ENCODE measurements at places on chromosomes 3 and 15.

DNA sequence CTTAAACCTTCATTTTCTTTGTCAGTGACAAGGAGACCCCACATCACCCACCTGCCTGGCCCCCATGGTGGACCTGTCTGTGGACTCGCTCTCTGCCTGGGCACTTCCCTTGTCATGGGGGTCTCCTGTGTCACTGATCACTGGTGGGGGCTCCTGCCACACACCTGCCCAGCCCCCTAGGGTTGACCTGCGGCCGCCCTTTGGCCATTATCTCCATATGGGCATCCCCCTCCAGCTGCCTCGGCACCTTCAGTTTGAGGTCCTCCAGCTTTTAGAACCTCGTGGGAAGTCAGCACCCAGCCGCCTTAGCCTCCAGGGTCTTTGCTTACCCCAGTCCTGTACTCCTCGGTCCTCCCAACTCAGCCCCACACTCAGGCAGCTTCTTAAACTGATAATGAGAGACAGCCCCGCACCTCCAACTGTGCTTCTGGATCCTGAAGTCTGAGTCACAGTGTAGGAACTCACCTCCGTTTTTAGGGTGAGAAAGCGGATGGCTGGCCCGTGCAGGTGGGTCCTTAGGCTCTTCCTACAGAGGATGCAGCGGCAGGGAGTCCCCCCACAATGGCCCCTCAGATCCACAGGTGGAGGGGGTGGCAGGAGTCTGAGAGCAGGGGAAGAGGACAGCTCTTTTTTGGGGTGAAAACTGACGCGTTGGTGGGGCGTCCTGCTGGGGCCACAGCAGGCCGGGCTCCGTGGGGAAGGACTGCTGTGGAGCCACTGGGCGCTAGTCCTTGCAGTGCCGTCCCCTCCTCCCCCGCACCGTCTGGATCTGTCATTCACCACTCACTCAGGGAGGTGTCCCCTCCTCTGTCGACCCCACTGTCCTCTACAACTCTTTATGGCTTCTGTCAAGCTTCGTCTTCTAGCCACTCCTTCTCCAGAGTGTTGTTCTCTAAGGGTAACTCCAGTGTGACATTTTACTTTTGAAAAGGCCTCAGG is 8.7 kb upstream of the PRR23E start:
- DNase-seq = no peak

DNA sequence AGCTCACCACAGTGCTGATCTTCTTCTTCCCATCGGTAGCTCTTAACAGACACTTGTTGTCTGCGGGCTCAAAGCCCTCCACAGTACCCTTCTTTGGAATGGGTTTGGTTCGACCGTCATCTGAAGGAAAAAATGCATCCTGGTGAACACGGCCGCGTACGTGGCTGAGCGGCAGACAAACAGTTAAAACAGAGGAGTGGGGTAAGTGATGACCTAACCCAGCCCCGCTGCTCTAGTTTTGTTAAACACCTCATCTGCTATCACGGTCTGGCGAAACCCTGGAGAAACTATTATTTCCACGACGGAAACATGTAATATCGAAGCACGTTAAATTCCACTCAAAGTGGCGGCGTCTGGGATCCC is 725 bp downstream of the SRP14 start:
- DNase-seq = no peak

- no peak for DNase-seq
These were observed 27.4 kb upstream of the GOLGA6C start for GRCh38 chr15:75230551-75231371.

- no peak for DNase-seq
These were observed 87.7 kb downstream of the LIPC start for GRCh38 chr15:58519516-58519915.

- DNase-seq = no peak
These were observed 322.8 kb downstream of the KCNH8 start for GRCh38 chr3:19471138-19471537.

GRCh38 chr15:48553559-48553958 is 92.0 kb downstream of the FBN1 start:
- DNase-seq = no peak

GRCh38 chr3:53420831-53421230 is 73.5 kb upstream of the DCP1A start:
- DNase-seq = no peak

- DNase-seq = no peak
These were observed 85.8 kb downstream of the THBS1 start for GRCh38 chr15:39666677-39667076.

- DNase-seq = no peak
These were observed 391.0 kb downstream of the MECOM start for GRCh38 chr3:169272532-169272931.

DNA sequence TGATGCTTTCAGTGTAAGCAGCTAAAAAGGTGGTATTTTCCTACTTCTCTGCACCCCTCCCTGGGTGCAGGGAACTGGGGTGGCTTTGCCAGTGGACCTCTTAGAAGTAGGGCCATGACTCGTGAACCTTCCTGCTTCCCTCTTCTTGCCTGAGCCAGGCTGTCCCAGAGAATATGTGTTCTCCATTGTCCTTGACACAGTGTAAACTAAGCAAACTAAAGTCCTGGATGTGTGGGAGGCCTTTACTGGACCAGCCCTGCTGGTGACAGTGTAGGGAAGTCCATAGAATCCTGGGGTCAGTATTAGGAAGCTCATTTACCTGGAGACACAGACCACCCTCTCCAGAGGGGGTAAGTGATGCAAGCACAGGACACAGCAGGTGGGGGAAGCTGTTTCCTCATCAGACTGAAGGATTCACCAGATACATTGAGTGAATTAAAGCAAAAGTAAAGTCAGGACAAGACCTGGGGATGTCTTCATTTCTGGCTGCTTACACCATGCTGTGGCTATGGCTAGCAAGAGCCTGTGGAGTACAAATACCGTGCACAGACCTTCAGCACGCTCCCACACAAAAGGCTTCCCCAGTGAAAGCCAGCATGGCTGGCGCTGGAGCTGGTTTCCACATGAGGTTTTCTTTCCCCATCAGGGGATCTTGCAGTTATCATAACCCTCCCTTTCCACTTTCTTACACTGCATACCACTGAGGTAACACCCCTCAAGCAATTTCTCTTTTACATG is 64.8 kb upstream of the LPP start:
- no peak for DNase-seq

DNA sequence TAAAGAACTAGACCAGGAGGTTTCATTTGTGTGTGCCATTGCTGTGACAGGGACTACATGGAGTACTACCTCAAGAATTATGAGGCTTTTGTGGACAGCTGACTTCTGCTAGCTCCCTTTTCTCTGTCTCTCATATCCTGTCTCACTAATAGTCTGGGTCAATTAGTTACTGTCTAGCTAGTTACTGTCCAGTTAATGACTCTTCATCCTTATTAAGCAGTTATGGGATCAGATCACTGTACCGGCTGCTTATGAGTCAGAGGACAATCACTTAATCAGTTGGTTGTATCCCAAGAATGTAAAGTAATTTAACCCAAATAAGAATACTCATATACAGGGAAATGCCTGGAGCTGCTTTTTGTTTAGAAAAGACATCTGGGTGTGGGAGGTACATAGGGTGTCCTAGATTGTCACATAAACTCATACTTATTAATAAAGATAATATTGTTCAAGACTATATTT is 158.0 kb downstream of the CDIN1 start:
- DNase-seq = no peak

DNA sequence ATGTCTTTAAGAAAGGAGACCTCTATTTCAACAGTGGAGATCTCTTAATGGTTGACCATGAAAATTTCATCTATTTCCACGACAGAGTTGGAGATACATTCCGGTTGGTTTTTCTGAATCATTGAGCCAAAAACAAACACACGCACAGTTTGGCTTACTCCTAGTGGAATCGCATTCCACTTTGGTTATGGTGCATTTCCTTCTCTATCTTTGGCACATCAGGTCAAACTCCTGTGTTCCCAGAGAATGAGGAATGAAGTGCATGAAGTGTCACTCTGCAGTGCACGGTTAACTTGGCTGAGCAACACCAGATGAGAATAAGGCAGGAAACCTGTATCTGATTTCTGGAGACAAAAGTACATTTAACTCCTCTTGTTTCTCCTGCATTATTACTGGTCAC is 38.5 kb downstream of the HDC start:
- DNase-seq = no peak

- no peak for DNase-seq
These were observed 70.8 kb downstream of the TBC1D2B start for GRCh38 chr15:78006567-78007205.

DNA sequence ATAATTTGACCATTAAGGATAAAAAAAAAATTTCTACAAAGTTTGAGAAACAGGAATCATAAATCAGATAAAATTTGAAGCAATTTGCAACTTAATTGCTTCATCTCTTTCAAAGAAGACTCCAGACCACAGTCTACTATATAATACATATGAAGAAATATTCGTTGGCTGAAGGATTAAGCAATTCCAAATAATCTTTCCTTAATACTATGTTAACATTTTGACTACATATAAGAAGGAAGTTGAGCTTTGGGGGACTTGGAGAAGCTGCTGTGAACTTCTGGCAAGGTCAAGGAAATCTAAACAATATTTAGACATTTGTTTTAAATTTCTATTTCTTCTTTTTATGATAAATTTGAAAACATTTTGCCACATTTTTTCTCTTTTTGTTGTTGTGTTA is 13.5 kb upstream of the GABRR3 start:
- no peak for DNase-seq
